Activated naive CD4-positive, alpha-beta T cell (primary cell): ENCODE measurements at places on chromosomes 2 and 18.
A peak's percentile ranks its signal among the peaks of the same experiment; 100 is the strongest.

- no peak for DNase-seq
Observed at GRCh38 chr2:241211276-241211675, 22.8 kb downstream of the ANO7 start.

- DNase-seq = no peak
Observed at GRCh38 chr18:56869189-56869777, 218.1 kb downstream of the WDR7 start.

DNA sequence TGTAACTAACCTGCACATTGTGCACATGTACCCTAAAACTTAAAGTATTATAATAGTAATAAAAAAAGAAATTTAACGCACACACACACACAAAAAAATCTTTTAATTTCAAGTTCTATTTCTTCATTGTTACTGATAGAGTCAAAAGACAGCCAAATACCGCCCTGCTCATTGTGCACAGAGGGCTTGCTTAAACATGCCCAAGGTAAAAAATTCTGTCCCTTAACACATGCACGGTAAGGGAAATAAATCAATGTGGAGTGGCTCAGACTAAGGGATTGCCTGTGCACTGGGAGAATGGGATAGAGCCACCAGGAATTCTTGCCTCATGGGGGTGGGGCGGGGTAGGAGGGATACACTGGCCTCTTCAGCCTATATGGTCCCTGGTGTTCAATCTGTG is 468.0 kb downstream of the NUP35 start:
- DNase-seq = no peak

DNA sequence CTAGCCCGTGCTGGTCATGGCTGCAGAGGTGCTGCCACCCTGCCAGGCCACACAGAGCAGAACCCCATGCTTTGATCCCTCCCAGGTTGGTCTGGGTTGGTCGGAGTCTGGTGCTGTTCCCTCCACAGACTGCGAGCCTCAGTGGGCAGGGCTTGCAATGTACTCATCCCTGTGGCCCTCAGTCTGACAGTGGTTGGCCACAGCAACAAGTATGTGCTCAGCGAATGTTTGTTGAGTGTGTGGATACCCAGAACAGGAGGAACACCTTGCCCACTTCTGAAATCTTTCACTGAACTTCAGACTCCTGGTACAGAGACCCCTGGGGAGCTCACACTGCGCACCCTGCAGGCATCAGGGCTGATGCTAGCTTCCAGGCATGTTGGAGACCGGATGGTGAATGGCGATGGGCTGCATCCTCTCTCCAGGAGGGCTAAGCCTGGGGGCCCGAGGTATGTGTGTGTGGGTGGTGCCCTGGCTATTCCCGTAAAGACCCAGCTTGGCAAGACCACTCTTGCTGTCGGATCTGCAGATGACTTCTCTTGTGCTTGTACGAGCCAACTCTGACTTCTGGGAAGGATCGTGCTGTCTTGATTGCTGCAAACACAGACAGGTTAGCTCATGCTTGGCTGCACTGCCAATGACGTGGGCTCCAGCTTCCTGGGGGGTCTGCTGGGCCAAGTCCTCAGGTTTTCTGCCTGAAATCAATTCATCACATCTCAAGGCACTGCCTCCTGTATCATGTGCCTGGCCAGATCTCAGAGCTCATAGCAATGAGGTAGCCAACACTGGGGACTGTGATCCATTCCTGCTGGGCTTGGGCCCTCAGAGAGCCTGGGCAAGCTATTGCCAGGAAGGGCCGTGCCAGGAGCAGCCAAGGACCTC is 43.7 kb downstream of the RHOB start:
- DNase-seq = no peak

DNA sequence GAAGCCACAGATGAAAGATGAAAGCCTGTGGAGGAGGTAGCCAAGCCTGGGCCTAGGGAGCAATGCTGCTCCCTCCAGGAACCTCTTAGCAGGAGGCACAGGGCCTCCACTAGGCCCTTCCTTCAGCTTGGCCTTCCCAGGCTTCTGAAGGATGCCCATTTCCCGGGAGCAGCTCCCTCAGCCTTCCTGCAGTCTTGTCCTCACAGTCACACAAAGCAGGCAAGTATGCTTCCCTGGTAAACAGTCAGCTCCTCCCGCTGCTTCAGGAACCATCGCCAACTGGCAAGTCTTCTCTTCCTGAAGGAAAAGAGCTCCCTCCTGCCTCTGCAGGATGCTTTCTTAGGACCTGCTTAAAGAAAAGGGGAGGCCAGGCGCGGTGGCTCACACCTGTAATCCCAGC is 53.2 kb downstream of the SMAD7 start:
- DNase-seq = no peak

DNA sequence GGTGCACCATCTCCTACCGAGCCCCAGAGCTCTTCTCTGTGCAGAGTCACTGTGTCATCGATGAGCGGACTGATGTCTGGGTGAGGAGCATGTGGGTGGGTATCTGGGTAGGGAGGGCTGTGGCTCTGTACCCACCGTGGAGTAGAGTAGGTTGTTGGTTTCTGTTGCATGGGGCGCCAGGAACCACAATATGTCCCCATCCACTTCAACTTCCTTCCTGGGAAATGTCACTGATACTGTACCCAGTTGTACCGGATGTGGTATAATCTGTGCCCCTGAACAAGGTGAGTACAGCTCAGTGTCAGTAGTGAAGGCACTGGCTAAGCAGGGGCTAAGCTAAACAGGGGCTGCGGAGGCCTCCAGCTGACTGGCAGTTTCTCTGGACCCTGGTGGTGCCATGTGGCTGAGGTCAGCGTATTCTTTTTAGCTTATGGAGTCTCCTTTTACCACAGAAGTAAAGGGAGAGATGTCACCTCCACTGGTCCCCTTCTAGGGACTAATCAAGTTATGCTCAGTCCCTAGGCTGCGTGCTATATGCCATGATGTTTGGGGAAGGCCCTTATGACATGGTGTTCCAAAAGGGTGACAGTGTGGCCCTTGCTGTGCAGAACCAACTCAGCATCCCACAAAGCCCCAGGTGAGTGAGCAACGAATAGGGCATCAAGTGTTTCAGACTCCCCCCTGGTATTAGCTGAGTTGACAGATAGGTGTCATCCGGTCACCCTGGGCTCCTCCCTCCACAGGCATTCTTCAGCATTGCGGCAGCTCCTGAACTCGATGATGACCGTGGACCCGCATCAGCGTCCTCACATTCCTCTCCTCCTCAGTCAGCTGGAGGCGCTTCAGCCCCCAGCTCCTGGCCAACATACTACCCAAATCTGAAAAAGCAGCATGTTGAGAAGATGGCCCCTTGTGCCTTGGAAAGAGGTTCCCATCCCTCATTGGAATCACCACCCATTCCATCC is 2.7 kb downstream of the STK16 start:
- DNase-seq = peak; percentile 26
